CD8-positive, alpha-beta memory T cell (primary cell): ENCODE measurements at places on chromosomes 16 and 17.
A peak's percentile ranks its signal among the peaks of the same experiment; 100 is the strongest.

DNA sequence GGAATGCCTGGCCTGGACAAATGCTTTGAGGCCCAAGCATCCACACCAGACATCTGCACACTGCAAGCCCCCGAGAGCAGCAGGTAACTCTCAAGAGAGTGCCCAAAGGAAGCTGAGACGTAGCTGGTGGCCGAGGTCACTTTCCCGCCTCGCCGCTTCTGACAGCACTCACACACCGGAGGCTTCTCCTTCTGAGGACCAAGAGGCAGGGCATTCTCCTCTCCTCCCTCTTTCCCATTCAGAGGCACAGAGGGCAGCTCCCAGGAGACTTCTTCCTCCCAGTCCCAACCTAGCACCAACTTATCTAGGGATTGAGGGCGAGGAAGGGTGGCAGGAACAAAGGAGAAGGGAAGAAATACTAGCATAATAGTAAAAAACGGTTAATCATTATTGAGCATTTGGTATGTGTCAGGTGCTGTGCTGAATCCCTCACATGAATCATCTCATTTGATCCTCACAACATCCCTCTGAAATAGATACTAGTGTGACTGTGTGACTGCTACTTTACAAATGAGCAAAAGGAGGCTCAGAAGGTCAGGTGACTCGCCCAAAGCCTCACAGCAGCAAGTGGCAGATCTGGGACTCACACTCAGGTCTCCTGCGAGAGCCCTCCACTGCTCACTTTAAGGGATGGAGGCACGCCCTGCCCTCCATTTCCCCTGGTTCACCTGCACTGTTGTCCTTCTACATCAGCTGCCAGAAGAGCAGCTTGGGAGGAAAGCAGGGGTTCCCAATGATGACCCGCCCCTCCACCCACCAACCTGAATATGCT is 41.8 kb downstream of the MYO18A start:
- no peak for DNase-seq

DNA sequence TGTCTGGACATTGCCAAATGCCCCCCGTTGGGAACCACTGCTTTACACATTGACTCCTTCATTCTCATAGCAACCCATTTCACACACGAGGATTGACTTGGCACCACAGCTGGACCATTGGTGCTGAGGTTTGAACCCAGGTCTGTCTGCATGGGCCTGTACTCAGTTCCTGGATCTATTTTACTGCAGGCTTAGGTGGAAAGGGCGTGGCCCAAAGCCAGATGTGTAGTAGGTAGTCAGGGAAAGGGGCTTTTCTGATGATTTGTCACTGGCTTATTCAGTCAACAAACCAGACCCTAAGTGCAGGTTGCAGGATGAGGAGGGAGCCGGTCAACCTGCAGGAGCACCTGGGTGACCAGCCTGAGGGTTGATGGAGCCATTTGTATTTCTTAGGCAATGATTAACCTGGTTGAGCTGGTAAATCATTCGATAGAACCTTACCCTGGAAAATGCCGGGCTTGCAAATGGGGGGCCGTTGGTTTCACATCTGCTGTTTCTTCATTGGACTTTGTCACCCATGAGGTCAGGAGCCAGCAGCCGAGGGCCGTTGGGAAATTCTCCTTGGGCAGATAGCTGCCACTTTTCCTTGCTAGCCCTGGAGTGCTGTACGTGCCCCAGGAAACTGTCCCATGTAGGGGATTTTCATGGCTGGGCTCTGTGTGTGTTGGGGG is 104.4 kb downstream of the CMIP start:
- DNase-seq = no peak

- DNase-seq = no peak
Observed at GRCh38 chr16:30721167-30721566, 22.2 kb downstream of the SRCAP start.

DNA sequence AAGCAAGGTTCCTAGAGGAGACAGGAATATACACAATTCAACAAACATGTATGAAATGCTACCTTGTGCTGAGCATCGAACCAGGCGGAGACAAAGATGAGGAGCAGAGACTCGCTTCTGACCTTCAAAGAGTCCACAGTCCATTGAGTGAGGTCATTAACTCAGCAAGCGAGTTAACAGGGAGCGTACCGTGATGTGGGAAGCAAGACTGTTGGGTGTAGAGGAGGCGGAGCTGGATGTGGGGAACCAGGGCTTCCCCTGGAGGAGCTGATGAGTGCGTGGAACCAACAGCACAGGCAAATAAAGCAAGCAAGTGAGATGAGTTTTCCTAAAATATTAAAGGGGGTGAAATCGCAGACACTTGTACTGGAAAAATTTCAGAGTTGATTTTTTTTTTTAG is 65.0 kb downstream of the NXN start:
- DNase-seq = no peak

GRCh38 chr17:28151001-28151400 is 108.5 kb downstream of the NLK start:
- no peak for DNase-seq

DNA sequence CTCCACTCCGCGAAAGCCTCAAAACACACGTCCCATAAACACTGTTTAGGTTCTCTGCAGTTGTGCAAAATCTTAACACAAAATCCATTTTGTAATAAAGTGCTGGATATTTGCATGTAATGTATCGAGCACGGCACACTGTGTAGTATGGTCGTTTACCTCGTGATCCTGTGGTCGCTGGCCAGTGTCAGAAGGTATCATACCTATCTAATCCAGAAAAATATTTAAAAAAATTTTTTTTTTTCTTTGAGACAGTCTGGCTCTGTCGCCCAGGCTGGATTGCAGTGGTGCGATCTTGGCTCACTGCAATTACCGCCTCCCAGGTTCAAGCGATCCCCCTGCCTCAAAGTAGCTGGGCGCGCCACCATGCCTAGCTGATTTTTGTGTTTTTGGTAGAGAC is 996 bp downstream of the RPL38 start:
- DNase-seq = no peak

GRCh38 chr16:87350681-87351319 is 32.8 kb downstream of the FBXO31 start:
- DNase-seq = no peak

DNA sequence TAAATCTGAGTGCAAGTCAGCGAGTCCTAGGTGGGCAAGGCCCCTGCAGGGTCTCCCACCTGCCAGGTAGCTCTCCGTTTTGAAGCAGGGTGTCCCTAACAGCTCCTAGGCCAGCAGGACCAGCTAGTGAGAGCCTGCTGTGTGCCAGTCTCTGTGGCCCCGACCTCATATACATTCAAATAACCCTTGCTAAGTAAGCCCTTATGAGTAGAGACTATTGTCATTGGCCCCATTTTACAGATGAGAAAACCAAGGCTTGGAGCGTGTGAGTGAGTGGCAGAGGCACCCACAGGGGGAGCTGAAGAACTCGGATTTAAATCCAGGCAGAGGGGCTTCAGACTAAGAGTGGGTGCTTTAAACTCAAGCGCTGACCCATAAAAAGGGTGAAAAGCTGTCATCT is 39.7 kb upstream of the EMP2 start:
- DNase-seq = no peak

GRCh38 chr16:56787167-56787566 is 57.2 kb downstream of the NUP93 start:
- DNase-seq = no peak

- DNase-seq = no peak
Observed at GRCh38 chr17:49216953-49217650, 6.6 kb downstream of the ABI3 start.

DNA sequence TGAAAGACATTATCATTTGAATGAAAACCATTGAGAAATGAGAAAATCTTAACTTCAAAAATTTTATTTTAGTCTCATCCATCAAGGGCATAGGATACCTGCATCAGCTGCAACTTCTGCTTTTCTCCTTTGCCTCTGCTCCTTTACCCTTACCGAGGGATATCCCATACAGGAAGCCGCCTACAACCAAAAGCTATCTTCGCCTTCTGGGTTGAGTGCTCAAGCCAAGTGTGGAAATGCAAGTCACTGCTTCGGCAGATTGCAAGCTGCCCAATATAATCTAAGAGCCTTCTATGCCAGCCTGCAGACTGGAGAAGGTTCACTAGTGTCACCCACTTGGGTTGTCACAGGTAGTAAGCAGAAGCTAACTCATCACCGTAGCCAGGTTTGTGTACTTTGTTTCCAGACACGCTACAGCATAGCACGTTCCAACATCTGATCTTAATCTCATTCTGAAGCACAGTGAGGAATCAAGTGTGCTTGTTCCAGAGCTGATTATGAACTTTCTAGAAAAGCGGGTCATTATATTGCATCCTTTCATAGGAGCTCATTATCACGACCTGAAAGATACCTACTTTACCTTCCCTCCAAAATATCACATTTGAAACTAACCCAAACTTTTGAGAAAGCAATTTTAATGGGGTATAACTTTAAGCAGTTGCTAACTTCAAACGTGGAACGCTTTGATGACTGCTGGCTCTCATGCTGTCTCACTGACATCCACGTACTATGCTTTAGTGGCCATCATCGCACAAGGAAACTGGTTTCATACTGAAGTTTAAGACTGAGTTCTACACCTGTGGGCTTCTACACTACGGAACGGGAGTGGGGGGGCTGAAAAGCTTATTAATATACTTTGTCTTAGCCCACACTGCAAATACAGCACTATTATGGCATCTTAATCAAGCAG is 8.0 kb upstream of the UNK start:
- no peak for DNase-seq

- DNase-seq = no peak
Observed at GRCh38 chr16:55294129-55294528, 29.9 kb upstream of the IRX6 start.

DNA sequence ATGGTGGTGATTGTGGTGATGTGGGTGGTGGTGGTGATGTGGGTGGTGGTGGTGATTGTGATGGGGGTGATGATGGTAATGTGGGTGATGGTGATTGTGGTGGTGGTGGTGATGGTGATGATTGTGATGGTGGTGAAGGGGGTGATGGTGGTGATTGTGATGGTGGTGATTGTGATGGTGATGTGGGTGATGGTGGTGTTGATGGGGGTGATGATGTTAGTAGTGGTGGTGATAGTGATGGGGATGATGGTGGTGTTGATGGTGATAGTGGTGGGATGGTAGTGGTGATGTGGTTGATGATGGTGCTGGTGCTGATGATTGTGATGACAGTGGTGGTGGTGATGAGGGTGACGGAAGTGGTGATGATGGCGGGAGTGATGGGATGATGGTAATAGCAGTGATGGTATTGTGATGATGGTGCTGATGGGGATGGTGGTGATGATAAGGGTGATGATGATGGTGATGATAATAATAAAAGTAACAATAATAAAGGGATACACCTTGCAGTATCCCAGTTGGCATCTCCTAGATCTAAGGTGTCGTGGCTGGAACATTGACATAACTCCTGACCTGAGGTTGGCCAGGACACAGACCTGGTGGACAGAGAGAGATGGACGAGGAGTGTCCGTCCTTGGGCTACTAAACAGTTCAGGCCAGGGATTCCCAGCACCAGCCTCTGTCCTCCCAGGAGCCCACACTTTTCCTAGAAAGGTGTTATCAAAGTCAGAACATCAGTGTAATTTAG is 344.5 kb downstream of the SEC14L1 start:
- DNase-seq = peak; percentile 26

- no peak for DNase-seq
Observed at GRCh38 chr17:74453665-74454196, 12.7 kb upstream of the CD300A start.

GRCh38 chr16:11093572-11094074 is 149.3 kb downstream of the CLEC16A start:
- DNase-seq = no peak

DNA sequence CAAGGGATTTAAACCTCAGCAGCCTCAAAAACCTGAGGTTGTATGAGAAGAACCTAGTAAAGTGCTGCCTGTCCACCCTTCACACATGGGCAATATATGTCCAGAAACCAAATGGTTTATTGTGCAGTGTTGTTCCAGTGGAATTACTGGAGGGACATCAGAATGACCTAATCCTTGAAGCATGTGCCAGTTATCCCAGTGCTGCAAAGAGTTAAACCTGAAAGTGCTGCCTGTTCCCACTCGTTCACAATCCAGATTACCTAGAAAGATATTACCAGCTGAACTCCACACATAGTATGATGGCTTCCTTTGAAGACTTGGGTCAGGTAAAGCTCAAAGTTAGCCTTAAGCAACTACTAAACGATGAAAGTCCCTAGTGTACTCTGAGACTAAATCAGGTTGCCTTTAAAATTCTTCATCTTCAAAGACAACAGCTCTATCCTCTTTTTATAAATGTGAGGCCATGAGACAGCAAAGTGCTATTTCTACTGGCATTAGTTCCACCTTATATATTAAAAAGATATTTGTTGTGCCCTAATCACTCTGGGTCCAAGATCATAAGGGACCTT is 133.1 kb downstream of the SNX11 start:
- DNase-seq = no peak

GRCh38 chr16:57140931-57141668 is 44.7 kb downstream of the PSME3IP1 start:
- DNase-seq = no peak

DNA sequence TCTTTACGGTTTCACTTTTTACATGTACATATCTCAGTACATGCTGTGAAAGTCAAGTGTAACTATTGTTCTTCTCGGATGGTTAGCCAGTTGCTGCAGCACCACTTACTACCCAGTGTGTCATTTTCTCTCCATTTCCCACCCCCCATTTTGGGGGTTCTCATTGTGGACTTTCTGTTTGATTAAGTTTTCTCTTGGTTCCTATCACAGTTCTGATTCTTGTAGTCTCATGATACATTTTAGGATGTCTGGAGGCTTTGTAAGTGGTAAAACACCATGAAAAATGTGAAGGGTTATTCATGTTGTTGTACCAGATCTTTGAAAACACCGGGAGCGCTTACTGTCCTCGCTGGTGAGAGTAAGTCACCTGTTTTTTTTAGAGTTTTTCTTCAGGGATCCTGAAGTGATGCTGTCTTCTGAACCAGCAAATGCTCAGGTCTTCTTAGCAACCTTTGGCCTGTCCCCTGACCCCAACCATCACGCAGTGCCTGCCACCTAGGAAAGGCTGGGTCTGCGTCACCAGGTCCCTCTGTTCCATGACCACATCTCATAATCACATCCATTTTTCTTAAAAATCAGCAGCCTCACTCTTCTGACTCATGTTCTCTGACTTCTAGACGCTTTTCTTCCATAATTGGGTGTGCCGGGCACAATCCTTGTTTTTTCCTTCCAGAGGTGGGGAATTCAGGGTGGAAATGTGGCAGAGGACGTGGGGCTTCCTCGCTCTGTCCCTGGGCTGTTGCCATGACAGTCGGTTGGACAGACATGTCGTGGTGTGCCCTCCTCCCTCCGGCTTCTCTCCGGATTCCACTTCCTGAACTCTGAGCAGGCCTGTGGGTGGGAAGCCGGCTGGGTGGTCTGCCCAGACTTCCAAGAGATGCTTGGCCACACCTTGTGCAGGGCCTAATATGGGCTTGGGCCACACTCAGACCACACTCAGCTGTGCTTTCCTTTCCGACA is 102.6 kb downstream of the NTN1 start:
- DNase-seq = no peak
